CD4-positive, alpha-beta T cell treated with Interleukin-6 for 4 hours (primary cell): ENCODE measurements at places on chromosomes 2 and 18.
A peak's percentile ranks its signal among the peaks of the same experiment; 100 is the strongest.

DNA sequence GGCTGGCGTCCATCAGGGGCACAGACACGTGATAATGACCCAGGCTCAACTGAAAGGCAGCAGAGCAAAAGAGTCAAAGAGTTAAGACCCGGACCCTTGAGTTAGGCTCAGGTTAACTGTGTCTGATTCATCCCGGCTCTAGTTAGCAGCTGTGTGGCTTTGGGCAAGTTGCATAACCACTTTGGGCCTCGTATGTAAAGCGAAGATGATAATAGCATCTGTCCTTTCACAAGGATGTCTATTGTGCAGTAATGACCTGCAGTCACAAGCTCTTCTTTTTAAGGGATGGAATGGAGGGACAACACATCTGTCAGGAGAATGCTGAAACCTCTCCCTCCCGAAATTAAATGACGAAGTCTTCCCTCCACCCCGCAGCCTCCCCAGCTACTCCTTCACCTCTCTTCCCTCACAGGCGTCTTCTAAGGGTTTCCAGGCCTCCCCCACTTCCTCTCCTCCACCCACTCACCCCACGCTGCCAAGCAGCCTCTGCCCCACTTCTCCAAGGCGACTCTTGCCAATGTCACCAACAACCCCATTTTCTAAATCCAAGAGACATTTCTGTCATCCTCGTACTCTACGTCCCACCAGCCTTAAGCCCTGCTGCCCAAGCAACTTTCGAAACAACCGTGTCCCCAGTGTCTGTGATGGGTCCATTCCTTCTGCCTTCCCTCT lies 135.1 kb upstream of the ID2 start:
- DNase-seq, result no peak

- DNase-seq, result no peak
Observed at GRCh38 chr2:425243-425642, 137.4 kb upstream of the ALKAL2 start.

- no peak for DNase-seq
Observed at GRCh38 chr2:69509011-69509749, 71.9 kb upstream of the NFU1 start.

DNA sequence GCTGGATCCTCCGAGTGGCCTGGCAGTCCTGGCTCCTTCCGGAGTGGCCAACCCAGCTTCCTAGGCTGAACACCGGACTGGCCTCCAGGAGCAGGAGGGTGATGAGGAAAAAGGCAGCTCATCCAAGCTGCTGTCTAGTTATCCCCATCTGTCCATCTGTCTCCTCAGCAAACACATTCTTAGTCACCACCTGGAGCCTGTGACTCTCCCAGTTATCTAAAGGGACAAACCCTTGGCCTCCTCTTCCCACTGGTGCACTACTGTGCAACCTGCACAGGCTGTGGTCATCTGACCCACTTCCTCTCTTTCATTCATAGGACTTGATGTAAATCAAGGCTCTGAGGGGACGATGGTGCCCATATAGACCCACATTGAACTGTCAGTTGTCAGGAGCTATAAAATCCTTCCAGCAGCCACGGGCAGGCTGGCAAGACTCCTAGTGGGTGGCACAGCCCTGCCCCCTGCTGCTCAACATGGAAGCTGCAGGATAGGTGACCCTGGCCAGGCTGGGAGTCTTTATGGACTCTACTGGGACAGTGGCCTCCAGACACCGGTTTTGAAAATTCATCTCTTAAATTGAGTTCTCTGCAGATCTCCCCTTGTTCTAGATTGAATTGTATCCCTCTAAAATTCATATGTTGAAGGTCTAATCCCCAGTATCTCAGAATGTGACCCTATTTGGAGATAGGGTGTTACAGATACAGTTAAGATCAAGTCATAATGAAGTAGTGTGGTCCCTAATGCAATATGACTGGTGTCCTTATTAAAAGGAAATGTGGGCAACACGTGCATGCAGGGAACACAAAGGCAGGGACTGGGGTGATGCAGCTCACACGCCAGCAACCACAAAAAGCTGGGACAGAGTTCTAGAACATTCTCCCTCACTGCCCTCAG lies 29.3 kb upstream of the DUSP2 start:
- DNase-seq, result peak; percentile 88

DNA sequence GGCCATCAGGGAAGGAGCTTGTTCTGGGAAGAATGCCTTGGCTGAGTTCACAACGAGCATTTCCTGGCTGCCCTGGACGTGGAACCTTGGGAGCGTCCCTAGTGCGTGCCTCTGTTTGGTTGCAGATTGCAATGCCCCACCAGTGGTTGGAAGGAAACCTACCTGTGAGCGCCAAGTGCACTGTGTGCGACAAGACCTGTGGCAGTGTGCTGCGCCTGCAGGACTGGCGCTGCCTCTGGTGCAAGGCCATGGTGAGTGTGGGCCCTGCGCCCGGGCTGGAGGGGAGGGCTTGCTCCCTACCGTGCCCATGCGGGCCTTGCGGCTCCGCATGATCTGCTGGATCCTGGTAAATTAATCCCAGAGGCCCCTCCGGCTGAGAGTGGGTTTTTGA lies 81.9 kb downstream of the DGKD start:
- DNase-seq, result no peak

- no peak for DNase-seq
Observed at GRCh38 chr18:34857320-34857719, 147.2 kb downstream of the DTNA start.

DNA sequence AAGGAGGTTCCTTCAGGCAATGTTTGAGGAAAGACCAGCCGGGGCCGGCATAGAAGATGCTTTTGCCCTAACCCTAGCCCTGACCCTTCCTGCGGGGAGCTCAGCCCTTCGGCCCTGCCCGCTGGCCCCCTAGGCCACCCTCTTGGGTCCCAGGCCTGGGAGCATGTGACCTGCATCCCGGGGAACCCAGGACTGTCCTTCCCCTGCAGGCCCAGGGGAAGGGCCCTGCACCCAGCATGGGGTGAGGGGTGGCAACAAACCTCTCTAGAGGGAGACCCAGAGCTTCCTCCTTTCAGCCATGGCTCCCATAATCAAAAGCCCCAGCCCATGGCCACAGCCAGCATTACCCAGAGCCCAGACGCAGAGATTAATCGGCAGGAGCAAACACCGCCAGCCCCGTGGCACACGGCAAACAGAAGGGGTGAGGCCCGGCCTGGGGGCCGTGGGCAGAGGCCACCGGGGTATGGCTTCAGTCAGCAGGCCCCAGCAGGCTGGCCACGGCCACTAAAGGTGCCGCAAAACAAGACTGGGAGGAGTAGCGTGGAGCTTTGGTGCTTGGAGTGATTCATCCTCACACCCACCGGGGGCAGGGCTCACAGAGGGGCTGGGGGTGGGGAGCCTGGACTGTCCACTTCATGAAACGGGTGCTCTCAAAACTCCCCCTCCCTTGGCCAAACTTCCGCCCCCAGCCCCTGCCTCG lies 61.6 kb upstream of the HPCAL1 start:
- no peak for DNase-seq

GRCh38 chr2:223786943-223787342 lies 50.4 kb downstream of the AP1S3 start:
- DNase-seq, result no peak
